Endothelial cell of umbilical vein (primary cell): ENCODE measurements at places on chromosomes 2 and 18. TPM values are rescaled to one million over a fixed set of nuclear protein-coding genes. Genes with fewer than 3 reads are reported as not detected.

GRCh38 chr2:174957050-174957449 lies 48.1 kb downstream of the CHN1 start:
- no peak for DNase-seq

- DNase-seq: no peak
Measured at GRCh38 chr2:103183061-103183460, 421.2 kb downstream of the TMEM182 start.

TCF4 gene
- total RNA-seq: 374 and 390 TPM in 2 replicates

DNA sequence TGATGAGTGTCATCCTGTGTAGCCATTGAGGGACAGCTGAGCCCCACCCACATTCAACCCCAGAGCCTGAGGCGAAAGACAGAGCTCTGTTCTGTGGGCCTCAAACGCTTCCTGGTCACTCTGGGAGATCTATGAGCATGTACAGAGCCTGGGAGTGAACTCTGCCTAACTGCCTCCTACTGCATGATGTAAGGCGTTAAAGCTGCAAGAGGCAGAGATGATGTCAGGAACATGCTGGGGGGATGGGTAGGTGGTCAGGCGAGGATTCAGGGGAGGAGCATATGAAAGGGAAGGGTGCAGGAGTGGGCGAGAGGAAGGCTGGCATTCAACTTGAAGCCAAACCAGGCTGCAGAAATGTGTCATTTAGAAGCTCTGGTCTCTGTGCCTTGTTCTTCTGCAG lies 181.0 kb downstream of the TFCP2L1 start:
- DNase-seq: no peak

DNA sequence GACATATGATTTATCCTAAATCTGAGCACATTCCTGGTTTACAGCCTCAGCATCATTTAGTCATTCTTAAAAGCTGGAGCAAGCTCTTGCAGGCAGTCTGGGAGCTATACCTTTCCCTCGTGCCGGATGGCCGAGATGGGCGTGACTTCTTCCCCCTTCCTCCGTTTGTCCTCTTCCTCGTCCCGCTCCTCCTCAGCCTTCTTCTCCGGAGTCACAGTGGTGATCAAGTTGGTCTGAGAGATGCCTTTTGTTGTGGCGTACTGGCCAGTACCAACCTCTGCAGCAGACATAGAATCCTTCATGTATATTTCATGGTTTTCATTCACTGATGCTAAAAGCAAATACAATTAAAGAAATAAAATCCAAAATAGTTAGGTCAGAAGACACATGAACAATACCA lies 124.1 kb upstream of the ZBTB14 start:
- no peak for DNase-seq

ITPRIPL1 gene
- 4.6 and 5.8 TPM in 2 replicates for total RNA-seq

SERPINB12 gene
- not detected in 2 replicates for total RNA-seq

C1GALT1C1L gene
- 0.40 and 0.74 TPM in 2 replicates for total RNA-seq

- no peak for DNase-seq
Measured at GRCh38 chr2:72108121-72108520, 39.5 kb downstream of the CYP26B1 start.

GRCh38 chr2:15299904-15300520 lies 261.1 kb downstream of the NBAS start:
- DNase-seq: no peak

GRCh38 chr2:64988420-64989125 lies 626 bp upstream of the SLC1A4 start:
- peak; percentile 79 for DNase-seq

DNA sequence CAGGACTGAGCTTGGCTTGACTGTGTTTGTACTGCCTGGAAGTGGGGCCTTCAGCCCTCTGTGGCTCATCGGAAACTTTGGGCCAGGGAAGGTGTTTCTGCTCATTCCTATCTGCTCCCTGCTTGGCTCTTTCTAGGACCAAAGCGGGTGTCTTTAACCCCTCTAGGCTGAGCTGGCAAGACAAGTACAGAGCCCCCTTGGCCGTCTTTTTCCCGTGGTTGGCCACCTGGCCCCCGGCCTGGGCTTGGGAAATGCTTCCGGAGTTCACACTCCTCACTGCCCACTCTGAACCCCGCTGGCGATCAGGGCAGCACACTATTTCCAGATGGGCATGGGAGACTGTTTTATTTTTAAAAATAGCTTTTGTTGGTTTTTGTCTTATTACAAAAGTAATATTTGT lies 243.0 kb downstream of the DYSF start:
- no peak for DNase-seq

ZNF396 gene
- total RNA-seq: 0.44 and 0.72 TPM in 2 replicates

RUFY4 gene
- not detected in 2 replicates for total RNA-seq

TUBA3E gene
- not detected in 2 replicates for total RNA-seq

GKN1 gene
- not detected in 2 replicates for total RNA-seq

SLC39A6 gene
- total RNA-seq: 13.2 and 13.8 TPM in 2 replicates

NTSR2 gene
- total RNA-seq: not detected in 2 replicates

NRP2 gene
- total RNA-seq: 149 and 240 TPM in 2 replicates

DNA sequence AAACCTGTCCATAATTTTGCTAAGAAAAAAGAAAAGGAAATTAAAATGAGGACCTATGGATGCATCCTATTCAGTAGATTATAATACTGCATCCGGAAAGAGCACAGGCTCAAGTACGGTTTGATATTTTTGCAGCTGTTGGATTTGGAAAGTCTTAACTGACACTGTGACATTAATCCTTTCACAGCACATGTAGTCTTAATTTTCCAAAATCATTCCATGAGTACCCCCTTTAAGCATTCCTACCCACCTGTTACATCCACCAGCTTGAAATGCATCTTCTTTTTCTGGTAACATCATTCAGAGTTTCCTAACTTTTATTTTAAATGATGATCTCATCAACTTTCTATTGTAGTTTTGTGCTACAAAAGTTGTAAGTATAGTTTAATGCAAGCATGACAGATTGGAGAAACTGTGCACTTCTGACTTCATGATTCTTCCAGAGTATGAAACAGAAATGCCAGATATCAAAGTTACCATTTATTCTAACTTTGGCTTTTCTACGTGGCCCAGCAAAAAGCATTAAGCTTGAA lies 113.5 kb downstream of the ESCO1 start:
- DNase-seq: no peak

- no peak for DNase-seq
Measured at GRCh38 chr2:6832596-6833299, 33.0 kb downstream of the CMPK2 start.

CRYGD gene
- total RNA-seq: not detected in 2 replicates

DNA sequence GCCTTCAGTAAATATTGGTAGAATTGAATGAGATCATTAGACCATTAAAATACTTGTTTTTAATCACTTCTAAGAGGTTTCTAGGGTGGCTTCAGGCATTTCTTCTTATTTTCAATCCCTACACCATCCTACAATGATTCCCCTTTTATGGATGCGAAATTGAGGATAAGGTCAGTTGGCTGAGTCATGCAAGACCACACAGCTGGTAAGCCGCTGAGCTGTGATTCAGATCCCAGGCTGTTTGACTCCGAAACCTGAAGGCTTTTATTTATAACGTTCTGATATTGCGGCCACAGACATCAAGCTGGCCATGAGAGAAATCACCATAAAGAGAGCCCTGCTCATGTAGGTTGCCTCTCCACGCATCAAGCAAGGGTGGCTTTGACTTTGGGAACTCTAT lies 133.4 kb downstream of the VAPA start:
- DNase-seq: no peak

DNA sequence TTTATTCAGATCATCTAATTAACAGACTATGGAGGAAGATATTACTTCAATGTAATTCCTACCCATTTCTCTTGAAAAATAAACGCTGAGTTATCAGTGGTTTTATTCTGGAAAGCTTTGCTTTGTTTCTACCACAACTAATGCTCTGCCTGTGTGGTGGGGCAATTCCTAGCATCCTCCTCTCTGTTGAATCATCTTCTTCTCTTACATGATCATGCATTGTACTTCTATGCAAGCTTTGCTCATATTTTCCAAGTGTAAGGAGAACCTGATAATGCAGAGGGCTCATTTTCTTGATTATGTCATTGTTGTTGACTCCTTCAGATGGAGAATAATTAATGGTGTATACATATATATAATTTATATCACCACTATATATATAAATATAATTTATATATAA lies 46.7 kb downstream of the CCDC195 start:
- no peak for DNase-seq

DNA sequence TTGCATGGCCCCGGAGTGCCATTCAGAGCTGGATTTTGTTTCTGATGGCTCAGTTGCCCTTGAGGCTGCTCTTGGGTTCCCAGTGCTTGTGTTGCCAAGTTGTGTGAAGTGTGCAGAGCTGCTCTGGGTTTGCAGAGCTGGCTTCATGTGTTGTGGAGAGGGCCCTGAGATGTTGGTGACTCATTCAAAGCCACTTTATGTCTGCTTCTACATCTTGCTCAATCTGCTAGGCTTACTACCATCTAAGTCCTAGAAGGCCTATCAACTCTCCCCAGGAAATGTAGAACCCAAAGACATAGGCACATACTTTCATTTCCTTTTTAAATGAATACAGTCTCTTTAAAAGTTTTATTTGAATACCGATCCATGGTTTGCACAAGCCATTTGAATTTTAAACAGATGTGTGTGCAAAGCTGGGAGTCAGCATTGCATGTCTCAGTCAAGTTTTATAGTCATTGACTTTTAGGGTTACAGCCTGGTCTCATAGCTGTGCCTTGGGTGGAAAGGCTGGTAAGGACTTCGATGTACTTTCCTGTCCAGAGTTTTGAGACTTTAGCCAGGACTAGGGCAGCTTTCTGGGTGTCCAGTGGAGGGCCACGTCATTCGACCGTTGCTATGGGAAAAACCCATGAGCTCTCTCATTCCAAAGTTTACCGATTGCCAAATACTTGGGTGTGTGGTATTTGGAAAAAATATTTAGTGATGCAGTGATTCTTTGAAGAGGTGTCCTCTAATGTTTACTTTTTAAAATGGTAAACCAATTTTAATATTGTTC lies 105.0 kb downstream of the LTBP1 start:
- no peak for DNase-seq

DNA sequence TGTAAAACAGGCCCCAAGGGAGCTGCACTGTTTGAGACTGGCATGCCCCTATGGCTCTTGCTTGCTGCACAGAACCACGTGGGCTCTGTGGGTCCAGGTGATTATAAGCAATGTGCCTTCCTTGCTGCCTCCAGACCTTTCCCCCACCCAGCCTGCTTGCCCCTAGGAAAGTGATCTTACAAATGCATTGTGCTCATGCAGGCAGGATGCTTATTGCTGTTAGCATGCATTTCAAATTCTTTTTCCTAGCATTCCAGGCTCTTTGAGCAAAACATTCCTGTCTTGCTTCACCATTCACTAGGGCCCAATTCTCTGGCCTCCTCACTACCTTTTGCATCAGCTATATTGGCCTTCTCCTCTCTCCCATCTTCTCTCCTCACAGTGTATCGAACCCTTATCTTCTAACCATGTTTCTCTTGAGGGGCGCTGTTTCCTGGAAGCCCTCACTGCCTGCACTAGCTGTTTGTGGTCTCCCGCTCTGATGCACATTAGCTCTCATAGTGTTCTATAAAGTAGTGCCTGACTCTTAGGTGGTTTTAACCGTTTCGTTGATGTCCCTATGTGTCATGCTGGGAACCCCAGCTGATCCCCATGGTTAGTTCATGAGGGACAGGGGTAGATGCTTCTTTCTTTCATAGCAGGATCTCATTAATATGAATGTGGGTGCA lies 152.9 kb upstream of the EPAS1 start:
- DNase-seq: no peak

- no peak for DNase-seq
Measured at GRCh38 chr2:42743659-42743990, 20.3 kb downstream of the OXER1 start.

GRCh38 chr2:150335596-150335995 lies 151.9 kb downstream of the RND3 start:
- DNase-seq: no peak

- peak; percentile 5 for DNase-seq
Measured at GRCh38 chr2:220959391-220959802, 612.7 kb downstream of the EPHA4 start.

- no peak for DNase-seq
Measured at GRCh38 chr18:10376731-10377130, 77.7 kb upstream of the APCDD1 start.

DNA sequence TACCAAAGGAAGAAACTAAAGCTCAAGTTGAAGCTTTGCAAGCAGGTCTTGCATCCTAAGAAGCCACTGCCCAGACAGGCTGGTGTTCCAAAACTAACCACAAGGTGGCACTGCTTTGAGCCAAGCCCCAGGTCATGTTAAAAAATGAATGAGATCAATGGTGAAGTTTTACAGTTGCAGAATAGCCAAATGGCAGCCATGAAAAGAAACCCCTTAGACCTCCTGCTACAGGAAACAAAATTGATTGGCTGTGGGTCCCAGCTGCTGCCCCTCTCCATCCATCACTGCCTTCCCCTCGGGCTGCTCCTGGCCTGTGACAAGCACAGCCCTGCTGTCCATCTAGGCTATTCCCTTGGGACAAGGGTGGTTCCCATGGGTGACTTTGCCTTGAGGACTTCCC lies 20.7 kb upstream of the MREG start:
- DNase-seq: peak; percentile 77

DNA sequence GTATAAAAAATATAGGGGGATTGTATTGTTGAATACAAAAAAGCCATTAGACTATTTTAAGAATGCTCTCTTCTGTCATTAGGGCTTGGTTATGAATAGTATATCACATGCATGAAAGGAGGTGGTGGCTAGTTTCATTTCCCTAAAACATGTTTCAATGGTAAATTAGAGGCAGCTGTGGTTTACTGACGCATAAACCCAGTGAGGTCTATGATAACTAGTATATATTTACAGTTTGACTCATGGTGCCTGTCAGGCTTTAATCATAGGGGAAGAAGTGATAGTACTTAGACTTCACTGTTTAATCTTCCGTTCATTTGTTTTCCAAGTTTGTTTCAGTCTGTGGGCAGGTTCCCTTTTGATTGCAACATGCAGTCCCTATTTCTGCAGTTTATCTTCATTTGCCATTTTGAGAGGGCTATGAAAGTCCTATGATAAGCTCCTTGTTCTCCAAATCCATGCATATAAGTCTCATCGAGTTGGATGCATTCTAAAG lies 55.1 kb upstream of the MAP4K3 start:
- peak; percentile 58 for DNase-seq

DNA sequence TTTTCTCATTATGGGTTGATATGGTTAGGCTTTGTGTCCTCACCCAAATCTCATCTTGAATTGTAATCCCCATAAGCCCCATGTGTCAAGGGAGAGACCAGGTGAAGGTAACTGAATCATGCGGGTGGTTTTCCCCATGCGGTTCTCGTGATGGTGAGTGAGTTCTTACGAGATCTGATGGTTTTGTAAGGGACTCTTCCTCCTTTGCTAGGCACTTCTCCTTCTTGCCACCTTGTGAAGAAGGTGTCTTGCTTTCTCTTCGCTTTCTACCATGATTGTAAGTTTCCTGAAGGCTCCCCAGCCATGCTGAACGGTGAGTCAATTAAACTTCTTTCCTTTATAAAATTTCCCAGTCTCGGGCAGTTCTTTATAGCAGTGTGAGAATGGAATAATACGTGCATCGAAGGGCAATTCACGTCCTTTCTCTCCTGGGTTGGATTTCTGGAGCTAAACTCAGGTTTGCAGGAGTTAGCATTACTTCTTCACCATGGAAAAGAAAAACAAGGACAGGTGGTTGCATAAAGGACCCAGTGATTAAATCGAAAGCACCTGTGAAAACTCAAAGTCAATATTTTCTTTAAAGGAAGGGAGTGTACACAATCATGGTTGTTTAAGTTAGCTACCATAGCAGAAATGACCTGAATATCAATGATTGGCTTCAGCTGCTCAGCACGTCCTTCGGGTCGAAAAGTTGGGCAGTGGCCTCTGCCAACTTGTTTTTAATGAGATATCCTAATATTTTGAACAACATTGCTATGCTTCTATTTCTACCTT lies 54.1 kb downstream of the CDC42EP3 start:
- no peak for DNase-seq

RASGRP3 gene
- total RNA-seq: 39.6 and 42.1 TPM in 2 replicates

- DNase-seq: no peak
Measured at GRCh38 chr18:63192885-63193349, 126.7 kb downstream of the BCL2 start.
